ENCODE measurements at places on chromosomes 11 and 22.

DNA sequence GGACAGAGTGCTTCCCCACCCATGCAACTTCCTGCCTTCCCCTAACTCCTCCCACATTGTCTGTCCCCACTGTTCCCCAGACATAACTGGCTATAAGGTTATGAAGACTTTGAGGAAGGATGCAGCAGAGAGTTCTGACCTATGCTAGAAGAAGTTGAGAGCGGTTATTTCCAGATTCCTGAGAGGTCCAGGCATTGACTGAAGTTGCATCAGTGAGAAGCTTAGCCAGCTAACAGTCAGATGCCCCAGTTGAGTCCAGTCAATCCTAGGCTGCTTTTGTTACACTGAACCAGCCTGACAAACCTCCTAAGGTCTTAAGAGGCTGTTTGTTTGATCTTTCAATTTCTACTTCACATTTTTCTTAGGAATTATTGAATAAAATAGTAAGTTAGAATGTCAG, 937.9 kb upstream of the CCDC90B start:
- no peak for DNase-seq

GRCh38 chr11:32895471-32895870, 2.9 kb downstream of the QSER1 start:
- no peak for DNase-seq

DNA sequence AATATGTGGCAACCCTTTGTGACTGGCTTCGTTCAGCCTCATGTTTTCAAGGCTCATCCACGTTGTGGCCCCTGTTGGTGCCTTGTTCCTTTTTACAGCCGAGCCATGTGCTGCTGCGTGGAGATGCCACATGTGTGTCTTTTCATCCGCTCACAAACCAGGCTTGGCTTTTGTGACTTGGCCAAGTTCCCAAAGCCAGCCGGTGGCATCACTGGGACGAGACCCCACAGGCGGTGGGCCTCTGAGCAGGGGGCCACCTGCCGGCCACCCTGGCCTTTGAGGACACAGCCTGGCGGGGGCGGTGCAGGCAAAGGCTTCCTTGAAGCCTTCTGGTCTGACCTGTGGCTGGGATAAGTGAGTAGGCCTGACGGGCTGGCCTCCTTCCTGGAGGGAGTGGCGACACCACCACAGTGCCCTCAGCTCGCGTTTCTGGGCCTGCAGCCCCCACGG, 10.5 kb downstream of the GRK2 start:
- DNase-seq, result peak; percentile 65

DNA sequence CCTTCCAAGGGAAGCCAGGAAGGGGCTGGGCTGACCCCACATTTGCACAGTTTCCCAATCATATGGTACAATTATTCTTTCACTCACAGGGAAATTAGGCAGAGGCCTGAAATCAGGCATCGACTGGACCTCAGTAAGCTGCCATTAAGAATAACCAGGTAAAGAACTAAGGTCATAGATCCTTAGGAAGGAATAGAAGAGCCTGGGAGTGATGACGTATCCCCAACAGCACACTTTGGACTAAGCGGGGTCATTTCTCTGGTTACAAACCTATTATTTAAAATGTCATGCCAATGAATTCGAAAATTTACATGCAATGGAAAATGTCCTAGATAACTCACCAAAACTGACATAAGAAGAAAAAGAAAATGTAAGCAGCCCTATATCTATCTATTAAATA, 118.2 kb downstream of the BRD1 start:
- no peak for DNase-seq

DNA sequence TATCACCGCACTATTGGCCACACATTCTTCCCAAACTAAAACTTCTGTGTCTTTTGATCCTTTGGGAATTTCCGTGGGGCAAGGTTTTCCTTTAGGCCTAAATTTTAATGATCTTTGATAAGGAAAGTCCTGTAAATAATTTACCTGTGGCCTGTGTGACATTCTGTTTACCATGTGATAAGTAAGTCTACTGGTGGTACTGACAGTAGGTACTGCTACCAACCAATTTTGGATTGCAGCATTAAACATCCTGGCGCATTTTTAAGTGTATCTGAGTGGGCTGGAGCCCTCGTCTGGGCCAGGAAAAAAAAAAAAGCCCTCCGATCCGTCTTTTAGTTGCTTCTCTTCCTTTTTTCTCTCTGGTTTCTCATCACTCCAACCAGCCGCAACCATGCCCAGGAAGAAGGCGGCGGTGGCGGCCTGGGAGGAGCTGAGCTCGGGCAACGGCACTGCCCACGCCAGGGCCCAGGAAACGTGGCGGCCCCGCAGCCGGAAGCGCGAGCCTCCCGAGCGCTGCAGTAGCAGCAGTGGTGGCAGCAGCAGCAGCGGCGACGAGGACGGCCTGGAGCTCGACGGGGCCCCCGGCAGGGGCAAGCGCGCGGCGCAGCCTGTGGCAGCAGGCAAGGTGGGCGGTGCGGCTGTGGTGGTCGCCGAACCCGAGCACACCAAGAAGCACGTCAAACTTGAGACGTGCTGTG, 33.6 kb downstream of the ASRGL1 start:
- DNase-seq, result no peak

DNA sequence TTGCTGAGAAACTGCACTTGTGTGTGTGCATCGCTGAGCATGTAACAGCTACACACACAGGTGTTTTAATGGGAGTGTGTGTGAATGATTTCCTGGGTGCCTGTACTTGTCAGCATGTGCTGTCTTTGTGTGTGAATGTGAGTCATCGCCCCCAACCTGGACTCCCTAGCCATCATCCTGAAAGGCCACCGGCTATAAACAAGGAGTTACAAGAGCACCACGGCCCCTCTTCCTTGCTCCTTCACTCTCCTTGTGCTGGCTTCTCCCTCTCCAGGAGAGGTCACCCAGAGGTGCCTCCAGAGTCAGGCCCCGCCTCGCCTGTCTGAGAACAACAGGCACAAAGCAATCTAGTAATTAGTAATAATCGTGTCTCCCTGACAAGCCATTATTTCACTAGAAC, 419.2 kb downstream of the BUD13 start:
- no peak for DNase-seq

- DNase-seq, result no peak
These were observed 1502.7 kb downstream of the TBC1D22A start for GRCh38 chr22:48265000-48265625.

DNA sequence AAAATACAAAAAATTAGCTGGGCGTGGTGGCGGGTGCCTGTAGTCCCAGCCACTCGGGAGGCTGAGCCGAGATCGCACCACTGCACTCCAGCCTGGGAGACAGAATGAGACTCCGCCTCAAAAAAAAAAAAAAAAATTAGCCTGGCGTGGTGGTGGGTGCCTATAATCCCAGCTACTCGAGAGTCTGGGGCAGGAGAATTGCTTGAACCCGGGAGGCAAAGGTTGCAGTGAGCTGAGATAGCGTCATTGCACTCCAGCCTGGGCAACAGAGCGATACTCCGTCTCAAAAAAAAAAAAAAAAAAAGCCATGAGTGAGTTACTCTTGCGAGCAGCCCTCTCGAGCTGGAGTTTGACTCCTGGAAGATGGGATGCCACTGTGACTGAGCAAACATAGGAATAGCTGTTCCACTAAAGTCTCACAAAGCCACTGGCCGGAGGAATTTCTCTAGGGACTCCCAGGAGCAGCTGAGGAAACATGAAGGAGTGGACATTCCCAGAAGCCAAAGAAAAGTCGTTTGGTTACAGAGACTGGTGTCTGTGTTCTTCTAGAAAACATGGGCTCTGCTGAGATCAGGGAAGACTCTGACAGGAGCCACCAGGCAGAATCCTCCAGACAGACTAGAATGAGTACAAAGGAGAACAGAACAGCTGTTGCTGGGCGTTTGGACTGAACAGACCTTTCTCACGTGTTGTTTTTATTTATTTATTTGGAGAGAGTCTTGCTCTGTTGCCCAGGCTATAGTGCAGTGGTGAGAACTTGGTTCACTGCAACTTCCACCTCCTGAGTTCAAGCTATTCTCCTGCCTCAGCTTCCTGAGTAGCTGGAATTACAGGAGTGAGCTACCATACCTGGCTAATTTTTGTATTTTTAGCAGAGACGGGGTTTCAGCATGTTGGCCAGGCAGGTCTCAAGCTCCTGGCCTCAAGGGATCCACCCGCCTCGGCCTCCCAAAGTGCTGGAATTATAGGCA, 32.4 kb upstream of the MYH9 start:
- no peak for DNase-seq

DNA sequence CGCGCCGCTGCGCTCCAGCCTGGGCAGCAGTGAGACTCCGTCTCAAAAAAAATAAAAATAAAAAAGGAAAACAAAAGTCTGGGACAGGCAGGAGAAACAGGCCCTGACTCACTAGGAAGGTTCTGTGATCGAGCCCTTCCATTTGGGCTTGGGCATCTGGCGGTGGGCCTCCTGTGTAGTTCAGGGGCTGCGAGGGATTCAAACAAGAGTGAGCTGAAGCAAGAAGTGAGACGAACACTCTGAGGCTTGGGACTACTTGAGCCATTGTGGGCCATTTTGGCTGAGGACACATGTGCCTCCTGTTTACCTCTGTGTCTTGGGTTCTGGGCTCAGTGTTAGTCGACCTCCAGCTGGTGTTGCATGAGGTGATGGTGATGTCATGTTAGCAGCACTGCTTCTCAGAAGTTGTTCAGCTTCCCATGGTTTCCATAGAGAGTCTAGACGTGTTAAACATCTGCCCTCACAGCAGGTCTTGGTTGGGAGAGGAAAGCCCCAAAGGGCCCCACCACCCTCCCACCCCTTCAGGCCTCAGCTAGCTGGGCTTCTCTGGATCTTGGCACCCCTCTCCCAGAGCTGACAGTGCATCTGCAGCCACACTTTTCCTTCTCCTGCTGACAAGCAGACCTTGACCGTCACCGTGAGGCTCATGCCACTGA, 57.8 kb downstream of the MED15 start:
- DNase-seq, result no peak

GRCh38 chr11:86816251-86816726, 15.9 kb downstream of the PRSS23 start:
- DNase-seq, result no peak

DNA sequence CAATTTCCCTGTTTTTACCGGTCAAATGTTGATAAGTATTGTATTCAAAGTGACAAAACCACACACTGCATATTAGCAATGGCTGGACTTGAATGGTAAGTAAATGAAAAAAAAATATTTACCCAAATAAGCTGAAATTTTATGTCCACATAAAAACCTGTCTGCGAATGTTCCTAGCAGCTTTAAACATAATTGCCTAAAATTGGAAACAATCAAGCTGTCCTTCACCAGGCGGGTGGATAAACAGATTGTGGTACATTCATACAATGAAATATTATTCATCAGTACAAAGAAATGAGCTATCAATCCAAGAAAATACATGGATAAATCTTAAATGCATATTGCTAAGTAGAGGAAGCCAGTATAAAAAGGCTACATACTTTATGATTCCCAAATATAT, 1067.8 kb downstream of the LRRC4C start:
- DNase-seq, result no peak

- DNase-seq, result no peak
These were observed 6.5 kb downstream of the DGAT2 start for GRCh38 chr11:75775056-75775455.

GRCh38 chr11:83021780-83022125, 49.9 kb downstream of the RAB30 start:
- no peak for DNase-seq

- DNase-seq, result no peak
These were observed 22.2 kb upstream of the RAG2 start for GRCh38 chr11:36620246-36620645.

DNA sequence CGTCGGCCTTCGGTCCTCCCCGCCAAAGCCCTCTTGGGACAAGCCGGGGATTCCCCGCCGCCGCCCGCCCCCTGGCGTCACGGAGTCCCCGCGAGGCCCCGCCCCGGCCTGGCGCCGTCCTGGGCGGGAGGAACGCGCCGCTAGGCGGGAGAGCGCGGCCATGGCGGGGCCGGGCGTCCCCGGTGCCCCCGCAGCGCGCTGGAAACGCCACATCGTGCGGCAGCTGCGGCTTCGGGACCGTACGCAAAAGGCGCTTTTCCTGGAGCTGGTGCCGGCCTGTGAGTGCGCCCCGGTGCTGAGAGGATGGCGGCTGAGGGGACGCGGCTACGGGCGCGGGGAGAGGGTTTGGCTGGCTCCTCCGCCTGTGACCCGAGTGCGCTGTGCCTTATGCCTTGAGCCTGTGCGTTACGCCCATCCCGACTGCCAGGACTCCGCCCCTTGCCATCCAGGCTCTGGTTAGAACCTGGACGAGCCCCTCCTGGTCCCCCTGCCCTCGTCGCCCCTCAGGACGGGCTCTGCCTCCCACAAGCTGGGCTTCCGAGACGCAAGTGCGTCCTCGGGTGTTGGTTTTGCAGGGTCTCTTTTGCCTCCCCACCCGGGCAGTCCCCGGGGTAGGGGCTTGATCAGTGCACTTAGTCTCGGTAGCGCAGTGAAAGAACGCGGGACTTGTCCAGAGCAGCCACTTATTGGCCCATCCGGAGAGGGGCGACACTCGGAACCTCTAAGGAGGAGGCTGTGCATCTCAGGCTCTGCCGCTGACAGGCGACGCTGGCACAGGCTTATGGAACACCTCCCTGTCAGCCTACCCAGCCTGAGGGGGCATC, at the start of gene ATG16L2:
ATG16L2 (plus strand) TSS at position 126 of the 824 bp plus-strand sequence; CDS start at position 161, 35 bp downstream.
- peak; percentile 97 for DNase-seq

All from AG08396 (cell line).